ENCODE measurements at places on chromosomes 7 and 10. TPM values are rescaled to one million over a fixed set of nuclear protein-coding genes. Genes with fewer than 3 reads are reported as not detected.

DNA sequence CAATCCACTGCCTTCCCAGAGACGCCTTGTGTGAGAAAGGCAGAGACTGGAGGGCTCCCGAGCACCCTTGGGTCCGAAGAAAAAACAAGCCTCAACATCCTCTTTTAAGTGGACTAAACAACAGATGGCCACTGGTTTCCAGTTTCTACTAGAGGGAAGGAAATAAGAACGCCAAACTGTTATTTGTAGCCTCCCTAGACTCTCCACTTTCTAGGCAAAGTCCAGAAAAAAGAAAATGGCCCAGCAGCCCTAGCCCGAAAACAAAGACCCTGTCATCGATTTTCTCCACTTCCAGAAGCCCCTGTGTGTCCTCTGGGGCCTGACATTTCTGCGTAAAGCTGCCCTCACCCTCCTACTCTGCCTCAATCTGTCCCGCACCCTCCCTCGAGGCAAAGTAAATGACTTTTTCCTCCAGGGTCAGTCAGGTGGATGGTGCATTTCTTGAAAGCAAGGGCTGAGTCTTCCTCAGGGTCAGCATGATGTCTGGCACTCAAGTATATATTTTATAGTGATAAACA lies 6.0 kb downstream of the RGS10 start:
- no peak for DNase-seq

- no peak for DNase-seq
Observed at GRCh38 chr10:101920546-101920945, 76.9 kb upstream of the KCNIP2 start.

Gene EPDR1
- 2.0 TPM for total RNA-seq

- no peak for DNase-seq
Observed at GRCh38 chr10:18542832-18543231, 108.6 kb downstream of the NSUN6 start.

GRCh38 chr10:90274721-90275468 lies 573.5 kb downstream of the KIF20B start:
- no peak for DNase-seq

DNA sequence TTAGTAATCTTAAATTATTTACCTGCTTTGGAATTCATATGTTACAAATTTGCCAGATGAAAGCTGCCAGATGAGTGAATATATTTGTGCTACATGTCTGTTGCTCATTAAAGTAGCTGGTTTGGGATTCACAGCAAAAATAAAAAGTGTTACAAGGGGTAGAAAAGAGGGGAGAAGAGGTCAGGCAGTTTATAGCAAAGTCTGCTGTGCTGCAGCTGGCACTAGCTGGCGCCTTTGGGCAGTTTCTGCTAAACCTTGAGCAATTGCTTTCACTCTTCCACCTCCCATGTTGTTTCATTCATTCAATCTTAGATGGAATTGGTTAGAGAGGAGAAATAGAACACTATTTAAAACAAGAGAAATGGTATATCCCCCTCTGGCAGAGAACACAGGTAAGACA lies 404.1 kb upstream of the LRGUK start:
- DNase-seq: no peak

Gene PLXDC2
- total RNA-seq: 113 TPM

Gene KNDC1
- total RNA-seq: 0.21 TPM

DNA sequence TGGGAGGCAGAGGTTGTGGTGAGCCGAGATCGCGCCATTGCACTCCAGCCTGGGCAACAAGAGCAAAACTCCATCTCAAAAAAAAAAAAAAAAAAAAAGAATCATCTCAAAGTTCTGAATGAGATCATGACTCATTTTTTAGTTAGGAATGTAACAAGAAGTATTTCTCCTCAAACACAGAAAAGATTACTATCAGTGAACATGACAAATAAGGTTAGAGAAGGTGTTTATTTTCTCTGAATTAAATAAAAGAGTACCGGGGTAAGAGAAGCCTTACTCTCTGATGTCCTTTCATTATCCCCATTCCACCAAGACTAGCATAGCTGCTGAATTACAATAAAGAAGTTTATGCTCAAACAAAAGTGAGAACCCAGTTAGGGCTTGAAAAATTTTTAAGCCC lies 50.1 kb downstream of the IPMK start:
- DNase-seq: no peak

GRCh38 chr7:29122081-29122480 lies 24.3 kb downstream of the CPVL start:
- DNase-seq: no peak

Gene PAX4
- not detected for total RNA-seq

DNA sequence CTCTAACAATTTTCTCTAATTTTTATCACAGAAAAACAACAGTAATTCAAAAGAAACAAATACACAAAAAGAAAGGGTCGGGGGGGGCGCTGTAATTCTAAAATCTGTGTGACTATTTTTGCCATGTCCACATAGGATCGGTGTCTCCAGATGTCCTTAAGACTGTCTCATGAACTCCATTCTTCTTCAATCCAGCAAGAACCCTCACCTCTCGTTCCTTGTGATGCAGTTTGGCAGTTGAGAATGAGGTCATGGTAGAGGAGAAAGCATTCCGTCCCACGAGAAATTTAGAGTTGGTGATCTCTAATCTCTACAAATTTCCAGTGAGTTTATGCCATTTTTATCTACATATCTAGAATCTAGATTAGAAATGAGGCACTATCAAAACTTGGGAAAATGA lies 394.7 kb downstream of the TFEC start:
- no peak for DNase-seq

DNA sequence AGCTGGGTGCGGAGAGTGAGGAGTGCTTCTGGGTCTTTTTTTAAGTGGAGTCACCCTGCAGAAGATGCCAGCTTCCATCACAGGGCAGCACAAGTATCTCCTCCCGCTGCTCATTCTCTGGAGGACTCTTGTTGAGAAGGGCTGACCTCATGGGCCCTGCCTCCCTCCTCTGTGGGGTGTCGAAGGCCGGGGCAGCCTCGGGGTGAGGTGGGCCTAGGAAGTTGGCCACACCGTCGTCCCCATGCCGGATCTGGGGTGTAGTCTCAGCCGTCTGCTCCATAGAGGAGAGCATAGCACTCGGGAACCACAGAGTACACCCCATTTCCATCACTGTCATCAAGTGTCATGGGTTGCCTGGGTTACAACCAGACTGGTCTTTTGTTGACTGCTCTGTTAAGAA lies 85.0 kb downstream of the TRRAP start:
- no peak for DNase-seq

- DNase-seq: no peak
Observed at GRCh38 chr7:1637155-1637554, 32.9 kb upstream of the ELFN1 start.

Data from lower leg skin (tissue), 4 donors.